ENCODE measurements at places on chromosomes 1 and 21.
A peak's percentile ranks its signal among the peaks of the same experiment; 100 is the strongest.

- no peak for DNase-seq
These were observed 3.6 kb downstream of the BEND5 start for GRCh38 chr1:48773133-48773532.

- peak; percentile 56 for DNase-seq
These were observed 29.1 kb downstream of the CHML start for GRCh38 chr1:241611063-241611462.

- no peak for DNase-seq
These were observed 9.6 kb downstream of the NES start for GRCh38 chr1:156667610-156667967.

GRCh38 chr1:43711524-43712386 is 4.4 kb downstream of the ST3GAL3 start:
- DNase-seq, result no peak

All from NCI-H2081 treated with DMSO at 0.1 percent for 48 hours (cell line).